ENCODE measurements at places on chromosomes 3 and 15.

DNA sequence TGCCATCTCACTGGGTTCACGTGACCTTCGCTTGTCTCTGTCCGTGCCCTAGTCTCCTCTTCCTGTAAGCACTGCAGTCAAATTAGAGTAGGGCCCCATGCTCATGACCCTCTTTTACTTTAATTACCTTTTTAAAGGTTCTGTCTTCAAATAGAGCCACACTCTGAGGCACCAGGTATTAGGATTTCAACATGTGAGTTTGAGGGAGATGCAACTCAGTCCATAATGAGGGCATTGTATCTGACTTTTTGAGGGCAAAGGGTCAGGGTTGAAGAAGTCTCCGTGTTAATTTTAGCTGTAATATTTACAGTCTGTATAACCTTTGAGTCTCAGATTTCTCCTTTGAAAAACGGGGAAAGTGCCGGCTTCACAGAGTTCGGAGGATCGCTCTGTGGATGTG, 82.9 kb downstream of the CHRNA7 start:
- DNase-seq = no peak

DNA sequence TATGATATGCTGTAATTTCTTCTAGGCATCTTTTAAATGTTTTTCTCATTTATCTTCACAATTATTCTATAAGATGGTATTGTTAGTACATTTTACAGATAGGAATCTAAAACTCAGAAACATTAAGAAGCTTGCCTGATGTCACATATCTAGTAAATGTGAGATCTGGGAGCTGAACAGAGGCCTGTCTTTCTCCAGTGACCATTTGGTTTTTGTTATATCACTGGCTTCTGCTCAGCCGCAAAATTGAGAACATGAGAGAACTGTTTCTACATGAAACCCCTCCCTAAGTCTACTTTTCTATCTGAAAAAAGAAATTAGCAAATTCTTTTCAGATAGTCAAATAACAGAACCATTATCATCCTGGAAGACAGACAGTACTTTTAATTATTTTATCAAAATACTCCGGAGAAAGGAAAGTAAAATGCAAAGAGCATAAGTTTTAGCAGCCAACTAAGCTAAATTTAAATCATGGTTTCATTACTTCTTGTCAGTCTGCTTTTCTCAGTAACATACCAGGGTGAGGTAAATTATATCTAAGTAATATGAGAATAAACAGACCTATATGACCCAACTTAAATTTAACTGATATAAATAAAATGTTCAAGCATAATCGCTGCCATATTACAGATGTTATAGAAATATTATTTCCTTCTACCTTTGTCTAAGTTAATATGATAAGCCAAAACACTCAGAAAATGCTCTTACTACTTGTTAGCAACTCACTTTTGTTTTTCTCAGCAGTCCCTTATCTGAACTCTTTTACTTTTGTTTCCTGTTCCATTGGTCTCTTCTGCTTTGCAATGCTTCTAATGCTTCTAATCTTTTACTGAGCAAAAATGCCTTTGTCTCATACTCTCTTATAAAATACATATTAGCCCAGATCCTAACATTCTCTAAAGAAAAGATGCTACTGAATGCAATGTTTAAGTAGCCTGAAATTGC, 68.0 kb upstream of the MBNL1 start:
- no peak for DNase-seq

DNA sequence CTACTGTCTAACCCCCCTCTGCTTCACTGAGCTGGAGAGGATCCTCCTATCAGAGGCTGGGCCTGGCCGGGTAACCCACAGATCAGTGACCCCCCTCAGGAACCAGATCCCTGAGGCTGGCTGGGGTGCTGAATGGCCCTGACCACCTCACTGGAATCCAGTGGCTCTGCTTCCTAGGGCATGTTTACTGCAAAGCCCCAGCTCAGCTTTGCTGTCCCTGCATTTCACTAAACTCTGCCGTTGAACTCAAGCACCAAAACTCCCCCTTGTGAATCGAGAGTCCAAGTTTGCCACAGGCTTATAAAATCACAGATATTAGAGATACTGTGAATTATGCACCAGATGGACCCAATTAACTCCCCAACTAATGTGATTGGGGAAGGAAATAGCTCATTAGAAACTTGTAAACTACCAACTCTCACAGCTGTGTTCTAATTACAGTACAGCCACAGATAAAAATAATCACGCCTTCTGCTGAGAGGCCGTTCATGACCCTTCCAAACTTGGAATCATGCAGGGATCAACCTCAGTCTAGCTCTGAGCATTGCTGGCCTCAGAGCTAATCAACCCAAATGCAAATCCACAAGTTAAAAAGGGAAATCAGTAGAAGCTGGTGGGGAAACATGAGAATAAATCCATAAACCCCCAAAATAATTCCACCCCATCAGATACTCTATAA, 47.0 kb downstream of the OCA2 start:
- no peak for DNase-seq

DNA sequence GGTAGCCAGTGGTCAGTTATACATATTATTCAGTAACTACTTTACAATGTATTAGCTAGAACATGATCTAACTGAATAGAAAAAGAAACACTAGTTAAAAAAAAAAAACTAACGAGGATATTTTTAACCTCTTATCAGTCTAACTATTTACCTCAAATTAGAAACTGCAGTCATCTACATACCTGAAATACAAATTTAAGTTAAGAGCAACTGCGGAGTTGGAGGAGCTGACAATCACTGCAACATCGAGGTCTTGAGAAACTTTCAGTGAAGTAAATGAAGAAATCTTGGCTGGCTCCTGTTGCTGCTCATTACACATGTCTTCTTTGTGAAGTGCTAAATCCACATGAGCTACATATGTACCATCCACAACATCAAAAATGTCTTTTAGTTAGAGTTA, 6.5 kb downstream of the SPG11 start:
- DNase-seq = no peak

DNA sequence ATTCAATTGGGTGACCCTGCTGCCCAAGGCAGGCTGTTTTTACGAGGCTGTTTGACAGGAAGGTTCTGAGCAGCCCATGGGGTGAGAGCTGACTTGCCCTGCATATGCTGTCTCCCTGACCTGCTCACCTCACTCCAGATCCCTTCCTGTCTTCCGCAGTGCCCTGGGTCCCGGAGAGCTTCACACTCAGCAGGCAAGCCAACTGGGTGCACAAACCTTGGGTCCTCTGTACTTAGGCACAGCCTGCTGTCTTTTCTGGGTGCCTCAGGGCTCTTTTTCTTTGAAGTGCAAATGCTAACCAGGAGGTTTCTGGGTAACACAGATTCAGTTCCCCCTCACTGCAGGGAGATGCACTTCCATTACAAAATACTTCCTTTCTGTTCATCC, 32.8 kb downstream of the ZXDC start:
- DNase-seq = no peak

DNA sequence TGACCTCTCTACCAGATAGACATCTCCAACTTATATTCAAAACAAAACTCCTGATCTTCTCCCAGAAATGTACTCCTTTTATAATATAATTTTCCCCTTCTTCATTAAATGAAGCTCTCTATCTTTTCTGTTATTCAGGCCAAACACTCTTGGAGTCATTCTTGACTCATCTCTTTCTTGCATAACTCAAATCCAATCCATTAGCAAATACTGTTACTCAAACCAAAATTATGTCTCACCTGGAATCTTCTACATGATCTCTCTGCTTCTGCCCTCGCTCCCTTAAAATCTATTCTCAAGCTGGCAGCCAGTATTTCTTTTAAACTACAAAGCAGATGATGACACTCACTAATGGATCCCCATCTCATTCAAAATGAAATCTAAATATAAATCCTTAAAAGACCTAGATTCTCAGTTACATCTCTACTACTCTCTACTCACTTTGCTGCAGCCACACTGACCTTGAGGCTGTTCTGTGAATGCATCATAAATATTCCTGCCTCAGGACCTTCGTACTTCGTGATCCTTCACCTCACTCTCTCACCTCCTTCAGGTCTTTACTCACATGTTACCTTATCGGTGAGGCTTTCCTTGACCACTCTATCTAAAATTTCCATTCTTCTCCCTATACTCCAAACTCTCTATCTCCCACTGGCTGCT, 160.9 kb downstream of the TBC1D5 start:
- DNase-seq = no peak

DNA sequence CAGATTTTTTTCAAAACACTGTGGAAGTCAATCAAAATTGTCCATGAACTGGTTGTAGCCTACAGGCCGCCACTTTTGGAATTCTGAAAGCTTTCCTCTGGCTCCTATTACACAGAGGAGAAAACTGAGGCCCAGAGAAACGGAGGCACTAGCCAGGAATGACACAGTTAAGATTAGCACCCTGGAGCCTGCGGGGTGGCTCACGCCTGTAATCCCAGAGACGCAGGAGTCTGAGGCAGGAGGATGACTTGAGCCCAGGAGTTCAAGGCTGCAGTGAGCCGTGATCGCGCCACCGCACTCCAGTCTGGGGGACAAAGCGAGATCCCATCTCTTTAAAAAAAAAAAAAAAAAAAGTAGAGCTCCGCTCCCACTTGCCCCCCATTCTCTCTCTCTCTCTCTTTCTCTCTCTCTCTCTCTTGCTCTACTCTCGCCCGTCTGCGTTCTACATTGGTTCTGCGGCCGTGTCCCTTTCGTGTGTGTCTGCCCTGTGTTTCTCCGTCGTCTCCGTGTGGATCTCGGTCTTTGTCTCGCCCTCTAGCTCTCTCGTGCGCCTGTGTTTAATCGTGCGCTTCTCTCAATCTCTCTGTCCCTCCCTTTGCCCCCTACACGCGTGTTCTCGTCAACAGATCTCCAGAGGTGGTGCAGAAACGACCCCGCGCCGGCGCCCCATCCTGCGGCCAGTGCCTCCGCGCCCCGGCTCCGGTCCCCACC, 512 bp upstream of the TRH start:
- no peak for DNase-seq

GRCh38 chr3:63364495-63364894, 86.4 kb downstream of the SYNPR start:
- DNase-seq = no peak

DNA sequence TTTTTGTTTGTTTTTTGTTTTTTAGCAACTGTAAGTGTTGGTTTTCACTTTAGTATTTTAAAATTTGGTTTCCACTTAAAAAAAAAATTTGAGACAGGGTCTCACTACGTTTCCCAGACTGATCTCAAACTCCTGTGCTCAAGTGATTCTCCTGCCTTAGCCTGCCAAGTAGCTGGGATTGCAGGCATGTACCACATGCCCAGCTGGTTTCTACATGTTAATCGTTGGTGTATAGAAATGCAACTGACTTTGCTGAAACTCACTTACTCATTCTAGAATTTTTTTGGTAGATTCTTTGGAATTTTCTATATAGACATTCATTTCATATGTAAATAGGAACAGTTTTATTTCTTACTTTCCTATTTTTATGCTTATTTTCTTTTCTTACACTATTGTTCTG, 244.7 kb upstream of the MRPL3 start:
- no peak for DNase-seq

DNA sequence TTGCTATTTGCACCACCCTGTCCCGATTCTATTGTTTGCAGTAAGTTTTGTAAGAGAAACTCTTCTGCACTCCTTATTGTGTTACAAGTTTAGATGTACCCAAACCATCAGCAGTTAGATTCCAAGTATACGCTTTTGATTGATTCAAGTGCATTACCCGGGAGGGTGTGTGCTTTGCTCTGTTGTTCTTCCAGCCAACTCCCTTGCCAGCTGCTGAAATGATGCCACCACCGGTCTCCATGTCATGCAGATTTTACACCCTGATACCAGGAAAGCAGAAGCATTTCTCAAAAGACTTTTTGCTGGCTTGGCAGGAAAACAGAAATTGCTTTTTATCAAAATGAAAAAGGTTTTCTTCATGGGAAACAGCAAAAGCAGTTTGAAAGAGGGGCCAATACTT, 1006.6 kb upstream of the CFAP20DC start:
- no peak for DNase-seq

DNA sequence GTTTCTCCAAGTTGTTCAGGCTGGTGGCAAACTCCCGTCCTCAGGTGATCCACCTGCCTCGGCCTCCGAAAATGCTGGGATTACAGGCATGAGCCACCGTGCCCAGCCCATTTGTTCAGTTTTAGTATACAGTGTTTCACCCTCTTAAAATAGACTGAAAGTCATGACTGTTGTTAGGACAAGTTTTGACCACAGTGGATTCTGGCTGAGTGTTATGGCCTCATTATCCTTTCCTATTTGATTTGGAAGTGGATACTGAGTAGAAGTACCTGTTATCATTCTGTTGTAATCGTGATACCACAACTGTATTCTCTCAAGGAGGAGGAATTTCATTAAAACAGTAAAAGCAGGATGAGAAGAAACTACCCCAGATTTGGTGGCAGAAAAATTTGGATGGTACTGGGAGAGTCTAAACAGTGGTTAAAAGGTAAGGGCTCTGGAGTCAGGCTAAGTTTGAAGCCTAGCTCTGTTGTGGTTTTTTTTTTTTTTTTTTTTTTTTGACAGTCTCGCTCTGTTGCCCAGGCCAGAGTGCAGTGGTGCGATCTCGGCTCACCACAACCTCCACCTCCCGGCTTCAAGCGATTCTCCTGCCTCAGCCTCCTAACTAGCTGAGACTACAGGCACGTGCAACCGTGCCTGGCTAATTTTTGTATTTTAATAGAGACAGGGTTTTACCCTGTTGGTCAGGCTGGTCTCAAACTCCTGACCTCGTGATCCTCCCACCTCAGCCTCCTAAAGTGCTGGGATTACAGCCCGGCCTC, 2.6 kb downstream of the MAP2K1 start:
- no peak for DNase-seq

DNA sequence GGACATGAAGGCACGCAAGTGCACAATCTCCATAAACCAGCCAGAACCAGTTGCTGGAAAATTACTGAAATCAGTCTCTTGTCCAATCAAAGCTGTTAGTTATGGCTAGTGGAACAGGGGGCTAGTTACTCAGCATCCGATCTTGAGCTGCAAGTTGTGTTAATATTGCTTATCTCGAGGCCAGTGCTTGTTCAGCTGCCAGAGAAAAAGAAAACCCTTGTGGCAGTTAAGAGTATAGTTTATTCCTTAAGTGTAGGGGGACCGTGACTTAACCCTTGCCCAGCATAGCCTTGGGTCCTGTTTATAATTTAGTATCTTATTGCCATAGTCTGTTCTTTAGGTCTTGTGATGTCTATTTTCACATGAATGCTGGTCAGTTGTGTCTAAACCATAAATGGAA, 268.5 kb downstream of the CD47 start:
- DNase-seq = no peak

GRCh38 chr3:188526057-188526456, 372.1 kb downstream of the LPP start:
- no peak for DNase-seq

Data from NCI-H1092 treated with DMSO at 0.1 percent for 48 hours (cell line).